Smooth muscle cell of bladder (primary cell): ENCODE measurements at places on chromosomes 12 and 14. TPM values are rescaled to one million over a fixed set of nuclear protein-coding genes. Genes with fewer than 3 reads are reported as not detected.

The P2RX2 gene
- not detected in 2 replicates for total RNA-seq

The RBP5 gene
- total RNA-seq, result not detected in 2 replicates

The CLEC1A gene
- 0.09 TPM in 1 of 2 replicates, not detected in the other for total RNA-seq

The LRRC43 gene
- 1.00 and 2.6 TPM in 2 replicates for total RNA-seq

The GPHB5 gene
- not detected in 2 replicates for total RNA-seq

The RIMBP2 gene
- under 0.01 and 0.18 TPM in 2 replicates for total RNA-seq

The GCH1 gene
- total RNA-seq, result 11.7 and 12.4 TPM in 2 replicates

The OTUB2 gene
- total RNA-seq, result 0.85 and 0.92 TPM in 2 replicates

The SYT1 gene
- 1.6 and 2.0 TPM in 2 replicates for total RNA-seq

The SMOC1 gene
- total RNA-seq, result 0.65 and 2.3 TPM in 2 replicates

The NANOG gene
- not detected in 2 replicates for total RNA-seq

The TAS2R9 gene
- not detected in 2 replicates for total RNA-seq

The DAO gene
- total RNA-seq, result 0.09 TPM in 1 of 2 replicates, not detected in the other

The RHOJ gene
- 2.0 and 3.4 TPM in 2 replicates for total RNA-seq

The DENR gene
- total RNA-seq, result 25.6 and 29.1 TPM in 2 replicates

The ACVRL1 gene
- total RNA-seq, result 19.8 and 34.7 TPM in 2 replicates

The TPH2 gene
- total RNA-seq, result not detected in 2 replicates

The ABCC9 gene
- 10.7 and 26.7 TPM in 2 replicates for total RNA-seq

The GLT8D2 gene
- total RNA-seq, result 56.2 and 75.8 TPM in 2 replicates

The TEX52 gene
- total RNA-seq, result not detected in 2 replicates

The WNT1 gene
- total RNA-seq, result not detected in 2 replicates

The PCED1B gene
- 0.57 and 1.3 TPM in 2 replicates for total RNA-seq

The SERPINA9 gene
- total RNA-seq, result not detected in 2 replicates

The SIRT4 gene
- 1.00 and 2.5 TPM in 2 replicates for total RNA-seq

The GAS2L3 gene
- total RNA-seq, result 5.3 and 6.3 TPM in 2 replicates

The AREL1 gene
- 23.5 and 24.4 TPM in 2 replicates for total RNA-seq

The KRT3 gene
- not detected in 2 replicates for total RNA-seq

The CIROP gene
- total RNA-seq, result under 0.01 and 0.18 TPM in 2 replicates

The VRTN gene
- total RNA-seq, result not detected in 2 replicates

The DAD1 gene
- total RNA-seq, result 221 and 269 TPM in 2 replicates

The TAS2R30 gene
- total RNA-seq, result 2.9 and 3.3 TPM in 2 replicates

The GALNT9 gene
- total RNA-seq, result 0.14 and 0.28 TPM in 2 replicates

The KCNA1 gene
- under 0.01 TPM in 1 of 2 replicates, not detected in the other for total RNA-seq
